ENCODE measurements at places on chromosomes 16 and 17.

GRCh38 chr16:13351601-13352217, 450.3 kb downstream of the SHISA9 start:
- no peak for DNase-seq

DNA sequence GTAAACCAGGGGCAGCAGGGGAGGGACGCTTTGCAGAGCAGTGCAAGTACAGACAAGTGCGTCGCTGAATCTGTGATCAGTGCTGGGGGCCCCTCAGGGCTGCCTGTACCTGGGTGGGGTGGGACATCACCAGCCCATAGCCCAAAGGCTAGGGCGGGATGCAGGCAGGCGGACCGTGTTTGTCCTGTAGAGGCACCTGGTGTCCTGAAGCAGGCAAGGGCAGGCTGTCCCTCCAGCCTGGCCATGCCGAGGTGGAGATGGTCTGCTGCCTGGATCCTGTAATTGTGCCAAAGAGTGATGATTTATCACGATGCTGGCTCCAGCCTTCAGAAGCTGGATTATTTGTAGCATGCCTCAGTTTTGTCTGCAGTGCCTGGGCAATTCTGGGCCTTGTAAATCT, 137.9 kb upstream of the GSE1 start:
- DNase-seq = no peak

DNA sequence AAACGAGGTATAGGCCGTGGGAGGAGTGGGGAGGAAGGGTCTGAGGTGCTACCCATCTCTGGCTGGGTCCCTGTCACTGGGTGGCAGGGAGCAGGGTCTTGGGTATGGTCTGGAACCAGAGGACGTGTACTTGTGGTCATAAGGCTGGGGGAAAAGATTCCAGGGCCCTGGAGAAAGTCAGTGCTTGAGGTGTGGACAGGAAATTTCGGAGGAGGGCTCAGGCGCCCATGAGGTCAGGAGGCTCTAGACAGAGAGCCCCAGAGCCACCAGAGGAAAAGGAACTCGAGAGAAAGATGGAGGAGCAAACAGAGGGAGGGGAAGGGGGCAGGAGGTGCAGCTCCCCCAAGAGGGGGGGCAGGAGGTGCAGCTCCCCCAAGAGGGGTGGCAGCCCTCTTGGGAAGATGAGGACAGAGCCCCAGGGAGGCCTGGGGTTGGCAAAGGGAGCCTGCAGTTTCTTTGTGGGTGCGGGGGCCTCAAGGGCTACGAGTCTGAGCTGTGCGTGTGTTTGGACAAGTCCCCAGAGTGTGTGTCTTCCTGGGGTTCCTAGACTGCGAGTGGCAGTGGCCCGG, 683 bp upstream of the SLC7A6 start:
- no peak for DNase-seq

DNA sequence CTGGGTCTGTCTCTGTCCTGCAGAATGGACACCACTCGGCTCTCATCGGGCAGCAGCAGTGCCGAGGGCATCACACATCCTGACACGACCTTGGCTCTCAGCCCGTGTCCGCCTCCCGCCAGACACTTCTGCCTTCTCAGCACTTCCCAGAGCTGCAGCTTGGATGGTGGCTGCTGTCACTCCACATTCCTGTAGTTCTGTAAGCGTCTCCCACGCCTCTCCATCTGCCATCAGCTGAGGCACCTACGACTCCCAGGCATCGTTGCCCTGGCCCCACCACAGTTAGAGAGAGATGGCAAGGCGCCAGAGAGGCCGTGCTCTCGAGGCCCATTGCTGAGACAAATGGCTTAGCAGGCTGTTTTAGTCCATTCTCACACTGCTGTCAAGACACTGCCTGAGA, 195.9 kb upstream of the CHMP6 start:
- no peak for DNase-seq

DNA sequence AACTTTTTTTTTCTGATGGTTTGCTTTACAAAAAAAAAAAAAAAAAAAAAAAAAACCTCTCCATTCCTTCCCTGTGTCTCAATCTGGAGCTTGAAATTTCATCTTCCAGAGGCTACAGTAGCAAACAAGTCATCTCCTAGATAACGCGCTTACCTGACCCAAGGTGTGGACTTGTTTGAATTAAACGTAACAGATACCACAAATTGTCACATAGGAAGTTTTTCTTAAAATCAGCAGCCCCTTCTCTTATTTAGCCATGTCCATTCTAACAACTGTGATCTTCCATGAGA, 2.0 kb downstream of the STAT5B start:
- DNase-seq = no peak

- DNase-seq = no peak
Observed at GRCh38 chr16:1150511-1150982, 2.4 kb upstream of the CACNA1H start.

DNA sequence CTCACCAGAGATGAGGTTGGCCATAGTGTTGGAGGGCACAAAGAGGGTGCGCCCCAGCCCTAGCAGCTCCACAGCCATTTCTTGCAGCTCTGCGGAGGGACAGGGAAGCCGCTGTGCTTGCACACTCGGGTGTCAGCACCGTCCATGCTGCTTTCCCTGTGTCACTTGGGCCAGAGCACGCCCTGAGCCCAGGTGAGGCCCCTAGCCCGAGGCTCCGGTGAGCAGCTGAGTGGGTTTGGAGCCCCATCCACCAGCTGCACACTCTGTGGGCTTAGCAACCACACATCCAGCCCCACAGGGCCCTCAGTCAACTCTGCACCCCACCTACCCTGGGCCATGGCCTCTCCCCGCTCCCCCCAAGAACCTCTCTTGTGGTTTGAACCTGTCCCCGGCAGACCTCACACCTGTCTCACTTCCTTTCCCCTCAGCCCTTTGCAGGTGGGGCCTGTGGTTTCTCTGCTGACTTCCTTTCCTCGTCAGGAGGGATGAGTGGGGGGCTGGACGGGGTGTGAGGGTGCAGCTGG, 20.7 kb downstream of the TMEM235 start:
- DNase-seq = no peak

Data from HT1080 (cell line).